Renal pelvis (tissue), 12 donors: ENCODE measurements at places on chromosomes 4 and X. TPM values are rescaled to one million over a fixed set of nuclear protein-coding genes. Genes with fewer than 3 reads are reported as not detected.

DNA sequence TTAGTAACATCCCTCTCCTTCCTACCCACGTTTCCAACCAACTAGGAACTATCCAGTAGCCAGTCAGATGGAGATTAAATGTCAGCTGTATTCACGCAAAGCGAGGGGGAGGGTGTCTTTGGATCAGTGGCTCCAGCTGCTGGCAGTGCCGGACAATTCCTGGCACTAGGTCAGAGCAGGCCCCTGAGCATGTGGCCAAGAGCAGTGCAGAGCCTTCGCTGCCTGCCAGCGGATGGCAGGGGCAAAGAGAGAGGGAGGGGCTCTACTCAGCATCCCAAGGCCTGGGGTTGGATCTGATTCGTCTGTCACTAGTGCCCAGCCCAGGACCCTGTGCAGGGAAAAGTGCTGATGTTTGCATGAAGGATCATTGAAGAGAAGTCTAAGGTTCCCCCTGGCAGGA is 28.7 kb upstream of the JAKMIP1 start:
- DNase-seq, result peak; percentile 30

GRCh38 chrX:107574711-107575110 is 53.6 kb upstream of the PRPS1 start:
- DNase-seq, result no peak

- no peak for DNase-seq
These were observed 377.0 kb downstream of the PDGFC start for GRCh38 chr4:156594624-156595023.

GRCh38 chrX:13396924-13397323 is 77.1 kb upstream of the ATXN3L start:
- no peak for DNase-seq

GRCh38 chrX:72073633-72074032 is 58.1 kb downstream of the RTL5 start:
- no peak for DNase-seq

GRCh38 chr4:123488916-123489315 is 92.3 kb downstream of the SPRY1 start:
- no peak for DNase-seq

DNA sequence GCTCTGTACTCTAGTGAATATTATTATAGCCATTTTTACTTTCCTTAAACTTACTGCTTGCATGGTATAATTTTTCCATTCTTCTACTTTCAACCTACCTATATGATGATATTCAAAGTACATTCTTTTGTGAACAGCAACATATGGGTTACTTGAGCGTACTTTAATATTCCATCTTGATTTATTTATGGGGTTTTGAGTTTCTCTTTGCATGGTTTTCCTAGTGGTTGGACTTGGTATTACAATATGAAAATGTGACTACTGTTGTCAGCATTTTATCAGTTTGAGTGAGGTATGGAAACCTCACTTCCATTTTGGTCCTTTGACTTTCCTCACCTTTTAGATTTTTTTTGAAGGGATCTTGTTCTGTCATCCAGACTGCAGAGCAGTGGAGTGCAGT is 35.9 kb downstream of the ADGRG4 start:
- no peak for DNase-seq

GRCh38 chr4:2402048-2402842 is 16.2 kb downstream of the ZFYVE28 start:
- DNase-seq, result peak; percentile 71

GRCh38 chr4:77804471-77804870 is 14.7 kb downstream of the CNOT6L start:
- DNase-seq, result no peak

GRCh38 chr4:37082912-37083311 is 161.6 kb upstream of the NWD2 start:
- DNase-seq, result no peak

GBA3 gene
- 15.6 TPM for polyA plus RNA-seq

CTAG2 gene
- not detected for polyA plus RNA-seq
